ENCODE measurements at places on chromosomes 7 and 10. TPM values are rescaled to one million over a fixed set of nuclear protein-coding genes. Genes with fewer than 3 reads are reported as not detected.

The SVOPL gene
- 3.0 TPM for total RNA-seq

The ZNF365 gene
- 19.8 TPM for total RNA-seq

The JCAD gene
- 27.7 TPM for total RNA-seq

The RSBN1L gene
- total RNA-seq: 62.5 TPM

The DMBT1 gene
- under 0.01 TPM for total RNA-seq

The SYT15 gene
- 2.1 TPM for total RNA-seq

The ARHGEF35 gene
- total RNA-seq: 1.4 TPM

The CYP26A1 gene
- 2.1 TPM for total RNA-seq

The CTNNA3 gene
- 9.7 TPM for total RNA-seq

The ATXN7L1 gene
- 10.8 TPM for total RNA-seq

The PNLIPRP1 gene
- total RNA-seq: not detected

The TSPAN15 gene
- total RNA-seq: 10.6 TPM

The MEST gene
- 197 TPM for total RNA-seq

The PVRIG gene
- total RNA-seq: not detected

The OPALIN gene
- total RNA-seq: not detected

The HABP2 gene
- 0.23 TPM for total RNA-seq

The ITGA8 gene
- 6.5 TPM for total RNA-seq

The MALSU1 gene
- total RNA-seq: 30.7 TPM

The TLL2 gene
- 2.1 TPM for total RNA-seq

The PPP1R17 gene
- 2.8 TPM for total RNA-seq

The RASA4B gene
- total RNA-seq: 17.1 TPM

The SCIN gene
- total RNA-seq: 9.9 TPM

The ZKSCAN5 gene
- 16.8 TPM for total RNA-seq

The TBX20 gene
- total RNA-seq: not detected

The SFTPA1 gene
- total RNA-seq: not detected

The ACTL6B gene
- total RNA-seq: 90.4 TPM

The CDH23 gene
- 8.1 TPM for total RNA-seq

The CLCN1 gene
- not detected for total RNA-seq

The GIMAP1 gene
- 1.4 TPM for total RNA-seq

The SRGN gene
- total RNA-seq: 29.1 TPM

The EBF3 gene
- 19.6 TPM for total RNA-seq

The SEMA4G gene
- total RNA-seq: 17.5 TPM

The ZP3 gene
- 1.4 TPM for total RNA-seq

The LBX1 gene
- total RNA-seq: not detected

The PRRT4 gene
- total RNA-seq: 7.2 TPM

The PCLO gene
- total RNA-seq: 77.5 TPM

The EZH2 gene
- 29.3 TPM for total RNA-seq

The PKD2L1 gene
- total RNA-seq: 0.46 TPM

The C10orf53 gene
- not detected for total RNA-seq

The EMX2 gene
- total RNA-seq: 1.4 TPM

The SLC18A2 gene
- total RNA-seq: 13.1 TPM

The CYP17A1 gene
- total RNA-seq: not detected

The TMEM176A gene
- total RNA-seq: 1.2 TPM

The SLC29A4 gene
- 18.7 TPM for total RNA-seq

The MORN4 gene
- total RNA-seq: 45.2 TPM

The PPP1R9A gene
- 108 TPM for total RNA-seq

The PTF1A gene
- total RNA-seq: not detected
